ENCODE measurements at places on chromosomes 6 and 20. TPM values are rescaled to one million over a fixed set of nuclear protein-coding genes. Genes with fewer than 3 reads are reported as not detected.

FAXC gene
- 2.8 TPM for polyA plus RNA-seq

SRMS gene
- not detected for polyA plus RNA-seq

ADAM33 gene
- polyA plus RNA-seq, result 0.06 TPM

GRM1 gene
- polyA plus RNA-seq, result 0.03 TPM

PHF20 gene
- 16.0 TPM for polyA plus RNA-seq

SPATS1 gene
- polyA plus RNA-seq, result not detected

NTSR1 gene
- 0.11 TPM for polyA plus RNA-seq

MLN gene
- not detected for polyA plus RNA-seq

HIVEP2 gene
- 0.86 TPM for polyA plus RNA-seq

CNR1 gene
- polyA plus RNA-seq, result not detected
